ENCODE measurements at places on chromosomes 7 and 10. TPM values are rescaled to one million over a fixed set of nuclear protein-coding genes. Genes with fewer than 3 reads are reported as not detected.
A peak's percentile ranks its signal among the peaks of the same experiment; 100 is the strongest.

DNA sequence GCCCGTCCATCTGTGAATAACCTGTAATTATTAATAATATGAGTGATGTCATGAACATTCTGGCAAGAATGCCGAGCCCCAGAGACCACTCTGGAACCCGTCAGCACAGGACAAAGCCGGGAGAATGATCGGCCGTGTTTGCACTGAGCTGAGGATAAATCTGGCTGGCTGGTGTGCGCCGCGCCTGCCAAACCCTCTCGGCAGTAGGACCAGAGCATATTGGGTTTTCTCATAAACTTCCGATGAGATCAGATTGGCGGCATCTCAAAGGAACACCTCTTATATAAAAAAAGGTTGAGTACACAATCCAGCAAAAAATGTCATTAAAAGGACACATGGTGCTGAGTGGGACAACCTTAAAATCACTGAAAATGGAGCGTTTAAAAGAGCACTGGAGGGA, 296.0 kb upstream of the MKI67 start:
- DNase-seq: no peak

TMEM225B gene
- not detected for total RNA-seq

DNA sequence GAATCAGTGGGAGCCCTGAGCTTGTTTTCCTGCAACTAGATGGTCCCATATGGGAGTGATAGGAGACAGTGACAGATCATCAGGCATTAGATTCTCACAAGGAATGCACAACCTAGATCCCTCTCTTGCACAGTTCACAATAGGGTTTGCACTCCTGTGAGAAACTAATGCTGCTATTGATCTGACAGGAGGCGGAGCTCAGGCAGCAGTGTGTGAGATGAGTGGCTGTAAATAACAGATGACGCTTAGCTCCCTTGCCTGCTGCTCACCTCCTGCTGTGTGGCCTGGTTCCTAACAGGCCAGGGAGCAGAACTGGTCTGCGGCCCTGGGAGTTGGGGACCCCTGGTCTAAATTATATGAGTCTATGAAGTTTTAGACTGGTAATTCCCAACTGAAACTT, 3.9 kb downstream of the MIOS start:
- no peak for DNase-seq

DNA sequence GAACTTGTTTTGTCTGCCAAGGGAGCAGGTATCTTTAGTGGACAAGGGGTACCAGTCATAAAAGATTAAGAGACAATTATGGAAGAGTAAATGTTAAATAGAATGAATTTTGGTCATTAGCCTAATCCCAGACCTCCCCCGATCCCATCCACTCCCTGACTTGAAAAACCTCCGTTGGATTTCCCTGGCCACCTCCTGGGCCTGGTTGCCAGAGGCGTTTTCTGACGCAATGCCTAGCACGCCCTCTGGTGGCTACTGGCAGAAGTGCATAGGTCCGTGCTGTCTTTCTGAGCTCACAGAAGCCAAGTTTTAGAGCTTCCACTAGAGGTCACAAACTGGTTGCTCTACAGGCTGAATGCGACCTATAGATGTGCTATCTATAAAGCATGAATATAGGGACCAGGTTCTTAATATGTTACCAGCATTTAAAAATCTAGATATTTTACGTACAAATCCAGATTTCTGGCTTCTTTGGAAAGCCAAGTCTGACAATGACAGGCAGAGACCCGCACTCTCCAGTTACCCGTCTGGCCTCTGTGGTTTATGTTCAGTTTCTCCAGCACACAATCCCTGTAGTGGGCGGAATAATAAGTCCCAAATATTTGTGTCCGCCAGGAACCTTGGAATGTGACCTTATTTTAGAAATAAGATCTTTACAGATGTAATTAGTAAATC, 39.8 kb downstream of the SPOCK2 start:
- DNase-seq: peak; percentile 94

GRCh38 chr10:132710746-132711612, 75.0 kb downstream of the NKX6-2 start:
- DNase-seq: no peak

SDK1 gene
- 7.4 TPM for total RNA-seq

DNA sequence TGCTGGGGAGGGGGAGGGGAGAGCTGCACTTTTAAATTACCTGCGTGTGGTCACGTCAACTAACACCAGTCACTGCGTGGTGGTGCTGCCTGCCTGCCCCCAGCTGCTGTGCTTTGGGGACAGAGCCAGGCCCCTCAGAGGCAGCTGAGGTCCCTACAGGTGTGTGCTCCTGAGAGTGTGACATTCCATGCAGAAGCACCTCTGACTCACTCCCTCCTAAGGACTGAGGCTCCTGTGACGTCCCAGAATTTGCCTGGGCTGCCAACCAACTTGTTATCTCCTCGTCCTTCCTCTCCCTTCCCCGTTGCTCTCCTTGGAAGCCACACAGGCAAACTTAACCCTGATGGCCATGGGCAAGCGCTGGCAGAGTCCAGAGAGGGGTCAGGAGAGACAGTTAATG, 563.0 kb downstream of the PARD3 start:
- DNase-seq: peak; percentile 52

DNA sequence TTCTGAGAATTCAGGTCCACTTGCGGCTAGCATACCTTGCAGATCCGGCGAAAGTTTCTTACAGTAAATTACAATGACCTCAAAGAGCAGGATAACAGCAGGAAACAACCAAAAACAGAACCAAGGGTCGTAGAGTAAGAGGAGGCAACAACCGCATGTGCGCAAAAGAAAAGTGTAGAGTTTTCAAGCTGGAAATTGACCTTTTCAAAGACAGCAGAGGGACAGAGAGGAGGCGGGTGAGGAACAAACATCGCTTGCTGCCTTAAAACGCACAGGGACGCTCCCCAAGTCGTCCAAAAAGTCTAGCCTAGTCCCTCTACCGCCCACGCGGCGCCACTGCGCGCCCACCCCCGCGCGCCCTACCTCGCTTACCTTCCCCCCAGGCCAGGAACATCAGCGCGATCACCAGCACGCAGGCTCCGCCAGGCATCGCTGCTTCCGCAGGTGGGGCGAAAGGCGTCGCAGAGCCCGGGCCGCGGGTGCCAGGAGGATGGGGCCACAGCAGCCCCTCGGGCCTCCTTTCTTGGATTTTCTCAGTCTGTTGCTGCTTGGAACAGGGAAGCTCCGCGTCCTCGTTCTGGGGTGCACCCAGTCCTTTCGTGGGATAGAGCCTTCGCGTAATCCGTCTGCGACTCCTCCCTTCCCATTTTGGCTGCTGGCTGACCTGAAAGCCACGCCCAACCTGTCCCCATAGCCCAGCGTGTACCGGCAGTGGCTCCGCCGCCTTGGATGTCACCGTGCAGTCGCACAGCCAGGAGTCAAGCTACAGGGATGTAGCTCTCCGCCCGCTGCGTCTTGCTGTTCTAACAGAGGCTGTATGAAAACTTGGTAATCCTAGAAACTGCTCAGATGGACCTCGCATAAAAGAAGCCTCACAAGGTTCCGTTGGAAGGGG, at the start of gene VWDE:
Gene VWDE, minus strand, starts transcription at position 579 of the 895 bp plus-strand sequence. Its CDS starts 149 bp downstream, at position 430.
- peak; percentile 44 for DNase-seq

AOAH gene
- total RNA-seq: 4.7 TPM

DNA sequence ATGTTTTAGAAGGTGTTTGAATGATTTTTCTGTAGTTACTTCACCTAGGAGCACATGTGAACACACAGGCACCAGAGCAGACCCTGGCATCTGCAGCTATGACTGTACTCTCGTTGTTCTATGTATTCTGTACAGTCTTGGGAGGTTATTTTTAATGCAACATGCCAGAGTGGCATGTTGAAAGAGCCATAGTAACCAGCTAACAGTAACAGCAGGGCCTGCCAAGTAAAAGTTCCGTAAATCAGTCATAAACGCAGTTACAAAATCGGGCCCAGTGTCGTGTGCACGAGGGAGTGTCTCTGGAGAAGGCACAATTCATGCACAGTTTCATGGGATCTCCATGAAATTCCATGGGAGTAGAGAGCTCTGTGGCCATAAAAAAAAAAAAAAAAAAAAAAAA, 108.3 kb upstream of the CDK6 start:
- DNase-seq: peak; percentile 66

RNLS gene
- not detected for total RNA-seq

DNA sequence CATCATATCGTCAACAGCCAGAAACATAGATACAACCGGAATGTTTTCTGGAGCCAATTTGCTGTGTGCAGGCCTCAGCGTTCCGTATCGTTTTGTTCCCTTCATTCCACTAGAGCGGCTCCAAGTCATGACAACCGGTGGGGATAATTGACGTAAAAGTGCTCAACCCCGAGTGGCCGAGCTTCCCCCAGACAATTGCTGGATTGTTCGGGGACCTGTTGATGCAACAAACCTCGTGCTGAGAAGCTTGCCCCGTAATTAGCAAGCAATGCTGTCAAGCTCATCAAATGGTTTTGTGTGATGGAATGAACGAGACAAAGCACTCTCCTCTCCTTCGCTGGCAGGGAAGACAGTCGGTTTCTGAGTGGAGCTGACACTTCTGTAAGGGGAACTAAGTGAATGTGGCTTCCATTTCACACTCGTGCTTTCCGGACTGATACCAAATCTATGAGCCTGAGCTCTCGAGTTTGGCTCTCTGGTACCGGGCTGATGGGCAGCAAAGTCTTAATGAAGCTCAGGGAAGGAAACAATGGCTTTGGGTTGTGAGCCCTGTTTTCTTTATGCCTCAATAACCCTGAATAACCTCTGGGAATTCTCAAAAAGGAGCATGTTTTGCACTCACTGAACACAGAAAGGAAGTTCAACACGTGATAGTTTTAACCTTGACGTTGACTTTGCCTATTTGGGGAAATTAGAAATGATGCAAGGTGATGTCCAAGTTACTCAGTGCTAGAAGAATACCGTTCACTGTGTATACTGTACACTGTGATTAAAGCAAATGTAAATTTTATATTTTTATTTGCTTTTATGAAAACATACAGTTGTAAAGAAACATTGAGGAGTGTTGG, 220.5 kb downstream of the BAMBI start:
- DNase-seq: no peak

SLC39A12 gene
- not detected for total RNA-seq

- DNase-seq: no peak
These were observed 1.4 kb downstream of the SFXN2 start for GRCh38 chr10:102715880-102716279.

DNA sequence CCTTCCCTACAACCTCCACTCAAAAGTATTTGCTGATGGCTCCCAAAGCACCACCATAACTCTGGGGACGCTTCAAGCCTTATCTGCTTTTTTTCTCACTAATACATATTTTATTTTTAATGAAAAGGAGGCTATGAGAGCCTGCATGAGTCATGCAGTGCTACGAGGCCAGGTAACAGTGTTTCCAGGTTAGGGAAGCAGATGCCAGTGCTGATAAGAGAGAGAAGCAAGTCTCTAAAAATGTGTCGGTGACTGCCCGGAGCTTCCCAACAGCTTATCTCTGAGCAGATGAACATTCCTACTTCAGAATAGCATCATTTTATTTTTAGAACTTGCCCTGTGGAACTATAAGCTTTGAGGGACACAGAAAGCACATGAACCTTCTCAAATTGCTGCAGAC, 931.5 kb downstream of the CCSER2 start:
- DNase-seq: no peak

GRCh38 chr10:132632851-132633684, 95.5 kb downstream of the INPP5A start:
- no peak for DNase-seq

CPED1 gene
- total RNA-seq: 57.1 TPM

TMEM176B gene
- 87.6 TPM for total RNA-seq

- no peak for DNase-seq
These were observed 12.7 kb upstream of the ATP6V1F start for GRCh38 chr7:128849804-128850490.

DNA sequence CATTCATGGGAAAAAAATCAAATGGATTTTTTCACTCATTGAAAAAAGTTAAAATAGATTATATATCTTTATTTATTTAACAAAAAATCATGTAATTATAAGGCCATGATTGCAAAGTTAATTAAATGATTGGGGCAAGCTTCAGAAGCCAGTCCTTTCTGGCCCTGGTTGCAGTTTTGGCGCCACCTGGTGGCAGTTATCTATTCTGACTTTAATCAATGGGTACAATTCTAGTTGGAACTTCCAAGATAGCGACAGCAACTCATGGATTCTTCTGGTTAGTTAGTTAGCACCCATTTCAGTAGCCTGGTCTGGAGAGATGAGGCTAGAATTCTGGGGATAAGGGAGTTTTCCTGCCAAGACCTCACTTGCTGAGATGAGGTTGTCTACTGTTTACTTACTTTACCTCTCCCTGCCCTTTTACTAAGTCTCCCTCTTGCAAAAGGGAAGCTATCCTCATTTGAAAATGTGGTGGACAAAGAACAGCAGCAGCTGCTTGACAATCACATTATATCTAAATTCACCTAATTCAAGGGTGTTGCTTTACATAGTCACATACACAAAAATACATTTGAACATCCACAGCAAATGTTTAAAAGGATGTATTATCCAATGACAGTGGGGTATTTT, 42.3 kb downstream of the NOC3L start:
- DNase-seq: peak; percentile 86

CRYGN gene
- total RNA-seq: not detected
